Stimulated activated CD4-positive, alpha-beta T cell treated with anti-CD3 and anti-CD28 coated beads, Interleukin-4, amount 100 ng/mL, for 4 hours (primary cell): ENCODE measurements at places on chromosomes 7 and 10.

DNA sequence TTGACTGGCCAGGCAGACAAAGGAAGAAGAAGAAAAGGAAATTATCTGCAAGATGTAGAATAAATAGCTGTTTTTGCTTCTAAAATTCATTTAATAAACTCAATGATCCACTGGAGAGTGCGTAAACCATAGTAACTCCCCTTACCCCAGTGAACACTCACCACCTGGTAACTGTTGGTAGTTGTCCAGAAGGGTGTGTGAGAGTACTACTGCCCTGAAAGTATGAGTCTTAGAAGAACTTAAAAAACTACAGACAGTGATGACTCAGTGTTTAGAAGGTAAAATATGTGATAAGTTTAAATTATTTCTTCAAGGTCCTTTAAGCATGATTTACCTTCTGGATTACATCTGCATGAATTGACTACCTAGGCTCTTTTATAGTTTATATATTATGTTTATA is 53.0 kb upstream of the SEMA3A start:
- no peak for DNase-seq

GRCh38 chr10:119281581-119282071 is 74.3 kb downstream of the GRK5 start:
- no peak for DNase-seq

GRCh38 chr10:1411956-1412355 is 325.4 kb downstream of the ADARB2 start:
- DNase-seq = no peak

DNA sequence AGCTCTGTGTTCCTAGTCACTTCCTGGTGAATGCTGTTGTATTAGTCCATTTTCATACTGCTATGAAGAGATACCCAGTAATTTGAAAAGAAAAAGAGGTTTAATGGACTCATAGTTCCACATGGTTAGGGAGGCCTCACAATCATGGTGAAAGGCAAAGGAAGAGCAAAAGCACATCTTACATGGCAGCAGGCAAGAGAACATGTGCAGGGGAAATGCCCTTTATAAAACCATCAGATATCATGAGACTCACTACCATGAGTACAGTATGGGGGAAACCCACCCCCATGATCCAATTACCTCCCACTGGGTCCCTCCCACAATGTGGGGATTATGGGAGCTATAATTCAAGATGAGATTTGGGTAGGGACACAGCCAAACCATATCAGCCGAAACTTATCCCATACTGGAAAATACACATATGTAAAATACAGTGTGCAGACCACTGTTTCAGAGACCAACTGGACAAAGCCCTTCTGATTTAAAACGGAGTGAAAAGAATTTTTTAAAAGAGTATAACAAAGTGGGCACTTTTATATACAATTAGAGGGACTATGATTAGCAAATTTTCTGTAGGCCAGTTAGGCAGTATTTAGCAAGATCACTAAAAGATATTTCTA is 8.0 kb downstream of the CYREN start:
- DNase-seq = no peak

- no peak for DNase-seq
These were observed 618.6 kb upstream of the MKI67 start for GRCh38 chr10:128744811-128745305.

DNA sequence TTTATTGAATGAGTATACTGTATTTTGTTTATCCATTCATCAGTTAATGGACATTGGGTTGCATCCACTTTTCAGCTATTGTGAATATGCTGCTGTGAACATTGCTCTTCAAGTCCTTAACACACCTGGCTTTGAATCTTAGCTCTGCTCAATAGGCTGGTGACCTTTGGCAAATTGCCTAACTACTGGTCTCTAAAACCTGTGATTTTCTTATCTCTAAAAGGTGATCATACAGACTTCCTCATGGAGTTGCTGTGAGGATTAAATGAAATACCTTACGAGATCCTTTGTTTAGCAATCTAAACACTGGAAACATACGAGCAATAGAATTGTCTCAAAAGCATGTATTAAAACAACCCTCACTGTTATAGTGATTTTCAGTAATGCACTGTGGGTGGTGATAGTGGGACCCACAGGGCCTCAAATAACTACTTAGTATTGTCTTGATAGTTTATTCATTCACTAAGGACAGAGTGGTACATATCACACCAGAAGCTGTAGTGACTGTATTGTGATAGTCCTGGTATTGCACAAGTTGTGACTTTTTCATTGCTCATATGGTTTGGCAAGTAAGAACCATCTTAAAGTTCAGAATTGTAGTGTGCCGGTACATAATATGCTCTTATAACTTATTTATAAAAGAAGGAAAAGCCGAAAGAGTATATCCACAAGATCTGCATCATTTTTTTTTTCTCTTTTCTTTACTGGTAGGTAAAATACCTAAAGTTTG is 257.6 kb downstream of the EXOC4 start:
- DNase-seq = no peak

DNA sequence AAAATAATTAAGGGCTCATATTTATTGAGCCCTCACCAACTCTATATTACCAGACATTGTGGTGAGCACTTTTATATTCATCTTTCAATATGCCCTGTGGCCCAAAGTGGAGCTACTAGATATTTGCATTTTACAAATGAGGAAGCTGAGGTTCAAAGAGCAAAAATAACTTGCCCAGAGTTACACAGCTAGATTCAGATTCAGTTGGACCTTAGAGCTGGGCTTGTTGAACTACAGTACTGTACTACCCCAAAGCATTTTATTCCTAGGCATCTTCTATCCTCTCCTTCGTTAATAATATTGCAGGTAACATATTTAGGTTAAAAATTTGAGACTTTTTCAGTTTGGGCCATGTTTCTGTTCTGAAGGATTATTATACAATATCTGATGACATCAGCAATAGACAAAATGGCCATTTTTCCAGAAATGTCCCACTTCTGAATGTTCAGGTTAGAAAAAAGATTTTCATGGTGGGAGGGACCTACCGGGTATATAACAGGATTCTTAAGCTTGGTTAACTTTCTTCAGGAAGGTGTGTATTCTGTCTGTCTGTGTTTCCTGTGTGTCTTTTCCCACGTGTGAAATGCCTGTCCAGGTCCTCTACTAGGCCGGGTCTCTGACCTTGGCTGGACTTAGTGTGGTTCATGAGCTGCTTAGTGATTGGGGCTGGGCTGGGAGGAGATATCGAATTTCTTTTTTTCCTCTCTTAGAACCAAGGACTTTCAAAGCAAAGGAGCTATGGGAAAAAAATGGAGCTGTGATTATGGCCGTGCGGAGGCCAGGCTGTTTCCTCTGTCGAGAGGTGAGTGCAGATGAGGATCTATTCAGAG is 13.6 kb downstream of the PRXL2A start:
- DNase-seq = no peak

DNA sequence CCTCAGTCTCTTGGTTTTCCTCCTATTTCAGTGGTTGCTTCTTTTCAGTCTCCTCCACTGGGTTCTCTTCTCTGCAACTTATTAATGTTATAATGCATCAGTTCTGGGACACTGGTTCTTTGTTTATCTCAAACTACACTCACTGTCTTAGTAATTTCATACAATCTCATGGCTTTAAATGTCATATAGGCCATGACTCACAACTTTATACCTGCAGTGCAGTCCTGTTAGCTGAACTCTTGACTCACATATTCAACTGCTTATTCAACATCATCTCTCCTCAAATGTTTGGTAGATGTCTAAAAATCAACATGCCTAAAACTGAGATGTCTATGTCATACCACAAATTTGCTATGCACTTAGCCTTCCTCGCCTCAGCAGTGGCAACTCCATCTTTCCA is 101.2 kb upstream of the PALS2 start:
- no peak for DNase-seq

DNA sequence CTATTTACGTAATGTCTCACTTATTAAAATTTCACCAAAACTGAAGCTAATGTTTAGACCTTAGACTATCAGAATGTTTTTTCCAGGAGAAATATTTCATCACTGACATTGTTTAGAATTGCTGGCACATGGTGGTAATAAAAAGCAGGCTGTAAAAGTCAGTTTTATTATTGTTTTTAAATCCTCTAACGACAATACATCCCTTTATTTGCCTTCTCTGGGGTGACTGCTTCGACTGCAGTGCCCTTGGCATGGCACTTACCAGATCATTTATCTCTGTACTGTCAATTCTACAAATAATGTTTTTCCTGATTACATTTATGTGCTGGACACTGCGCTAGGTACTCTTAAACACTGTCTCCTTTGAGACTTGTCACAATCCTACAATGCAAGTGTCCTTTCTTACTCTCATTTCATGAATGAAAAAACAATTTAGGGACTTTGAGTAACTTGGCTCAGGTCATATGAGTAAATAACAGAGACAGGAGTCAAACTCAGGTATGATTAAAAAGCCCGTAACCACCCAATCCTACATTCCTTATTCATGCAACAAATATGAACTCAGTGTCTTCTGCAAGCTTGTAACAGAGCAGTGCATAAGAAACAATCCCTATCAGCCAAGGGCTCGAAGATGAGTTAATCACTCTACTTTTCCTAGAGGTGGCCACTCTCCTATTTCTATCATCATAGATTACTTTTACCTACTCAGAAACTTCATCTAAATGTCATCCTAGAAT is 5.6 kb upstream of the ING3 start:
- no peak for DNase-seq

- DNase-seq = no peak
These were observed 58.2 kb downstream of the TMEM270 start for GRCh38 chr7:73918926-73919693.

DNA sequence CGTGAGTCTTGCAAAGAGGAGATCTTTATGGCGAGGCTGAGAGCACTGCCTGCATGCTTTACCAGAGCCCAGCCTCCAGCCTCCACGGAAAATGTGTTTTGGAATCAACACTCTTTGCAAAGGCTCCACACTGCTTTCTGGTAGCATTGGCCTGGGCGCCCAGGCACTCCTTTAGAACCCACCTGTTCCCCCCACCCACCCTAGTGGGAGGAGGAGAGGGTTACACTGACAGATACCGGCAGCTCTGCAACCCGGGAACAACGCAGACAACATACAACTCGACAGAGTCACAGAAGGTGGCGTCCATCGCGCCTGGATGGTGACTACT is 5.5 kb upstream of the MNX1 start:
- DNase-seq = no peak

DNA sequence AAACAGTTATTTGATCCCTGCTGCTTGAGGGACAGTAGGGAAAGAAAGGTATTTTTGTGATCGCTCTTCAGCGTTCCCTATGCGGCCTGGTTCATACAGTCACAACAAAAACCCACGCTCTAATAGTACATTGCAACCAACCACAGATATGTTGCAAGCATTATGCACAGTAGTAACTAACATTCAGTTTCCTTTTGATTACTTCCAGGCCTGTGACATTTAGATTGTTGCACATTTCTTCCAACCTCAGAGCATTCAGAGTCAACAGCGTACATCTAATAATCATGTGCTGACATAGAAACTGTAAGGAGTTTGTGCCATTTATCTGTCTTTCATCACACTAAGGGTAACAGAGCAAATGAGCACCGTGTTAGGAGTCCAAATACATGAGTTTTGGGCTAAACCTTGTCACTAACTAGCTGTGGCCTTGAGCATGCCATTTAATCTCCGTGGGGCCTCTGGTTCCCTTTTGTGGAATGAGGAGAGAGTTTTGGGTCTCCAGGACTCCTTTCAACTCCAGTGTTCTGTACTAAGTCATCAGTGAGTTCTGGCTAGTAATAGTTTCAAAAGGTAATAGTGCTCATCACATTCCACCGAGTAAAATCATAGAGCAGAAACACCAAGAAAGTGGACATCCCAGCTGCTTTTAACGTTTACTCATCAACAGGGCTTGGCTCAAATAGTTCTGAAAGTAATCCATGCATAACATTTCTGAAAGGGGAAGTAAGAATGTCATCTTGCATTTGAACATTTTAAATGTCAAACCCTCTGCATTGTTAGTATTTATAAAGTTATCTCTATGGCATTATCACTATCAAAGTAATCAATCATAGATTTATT is 99.0 kb upstream of the FZD1 start:
- no peak for DNase-seq

- DNase-seq = no peak
These were observed 39.6 kb downstream of the PDGFA start for GRCh38 chr7:479948-480499.

DNA sequence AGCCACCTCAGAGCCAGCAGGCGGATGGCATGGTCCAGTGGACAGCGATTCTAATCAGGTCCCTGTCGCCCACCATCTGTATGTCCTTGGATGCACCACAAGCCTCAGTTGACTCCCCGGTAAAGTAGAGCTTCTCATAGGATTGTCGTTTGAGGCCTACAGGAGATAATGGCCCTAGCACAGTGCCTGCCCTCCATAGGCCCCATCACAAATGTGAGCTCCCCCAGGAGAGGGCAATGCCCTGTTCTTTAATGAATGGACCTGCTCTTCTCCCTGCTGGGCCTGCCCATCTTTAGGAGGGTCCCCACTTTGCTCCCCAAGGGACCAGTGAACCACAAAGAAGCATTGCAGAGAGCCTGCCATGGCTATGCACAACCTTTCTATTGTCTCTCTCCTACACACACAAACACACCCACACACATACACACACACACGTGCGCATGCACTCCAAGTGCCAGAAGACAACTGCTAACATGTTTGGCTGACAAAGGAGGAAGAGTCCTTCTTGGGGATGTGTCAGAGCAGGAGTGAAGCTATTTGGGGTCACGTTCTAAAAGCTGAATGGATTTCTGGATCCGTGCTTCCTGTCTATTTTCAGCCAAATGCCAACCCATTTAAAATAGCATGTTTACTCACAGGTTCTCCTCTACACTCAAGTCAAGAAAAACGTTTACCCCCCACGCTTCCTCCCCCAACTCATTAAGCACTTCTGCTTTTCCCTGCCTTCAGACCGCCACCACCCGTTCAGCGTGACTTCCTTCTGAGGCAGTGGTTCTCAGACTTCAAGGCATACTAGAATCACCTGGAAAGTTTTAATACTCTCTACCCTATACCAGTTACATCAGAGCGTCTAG is 196.1 kb downstream of the GRID1 start:
- no peak for DNase-seq

GRCh38 chr7:91411060-91411459 is 146.8 kb downstream of the FZD1 start:
- no peak for DNase-seq

- no peak for DNase-seq
These were observed 66.1 kb downstream of the LSMEM1 start for GRCh38 chr7:112546723-112547513.

DNA sequence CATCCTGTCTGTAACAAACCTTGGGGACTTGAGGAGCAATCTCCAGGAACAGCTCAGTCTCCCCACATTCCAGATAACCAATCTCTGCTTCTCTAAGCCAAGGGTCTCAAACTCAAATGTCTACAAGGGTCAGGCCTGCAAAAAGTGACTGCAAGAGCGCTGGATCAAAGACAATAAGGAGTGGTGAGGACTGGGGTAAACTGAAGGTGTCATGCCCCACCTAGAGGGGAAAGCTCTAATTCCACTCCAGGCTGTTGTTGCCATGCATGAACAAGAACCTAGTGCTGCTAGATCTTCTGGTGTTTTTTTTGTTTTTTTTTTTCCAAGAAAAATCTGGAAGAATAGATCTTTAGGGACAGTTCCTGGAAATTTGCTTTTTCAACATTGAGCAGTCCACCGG is 117.9 kb upstream of the MACROH2A2 start:
- DNase-seq = no peak
